ENCODE measurements at places on chromosomes 7 and 10. TPM values are rescaled to one million over a fixed set of nuclear protein-coding genes. Genes with fewer than 3 reads are reported as not detected.

GRCh38 chr7:107922886-107923285 lies 31.9 kb downstream of the DLD start:
- no peak for DNase-seq

DNA sequence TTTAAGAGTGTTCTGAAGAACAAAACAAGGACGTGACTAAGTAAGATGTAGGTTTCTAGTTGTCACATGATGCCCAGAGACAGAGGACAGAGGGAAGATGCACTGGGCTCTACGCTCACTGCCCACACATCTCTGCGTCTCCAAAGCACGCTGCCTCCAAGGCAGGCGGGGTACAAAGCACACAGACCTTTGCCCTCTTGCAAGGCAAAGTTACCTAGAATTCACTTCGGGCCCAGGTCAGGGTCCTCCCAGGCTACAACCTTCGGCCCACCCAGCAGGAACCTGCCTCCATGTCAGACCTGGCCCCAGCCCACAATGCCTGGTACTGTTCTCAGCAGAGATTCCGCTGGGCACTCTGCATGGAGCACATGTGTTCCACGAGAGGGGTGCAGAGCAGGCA lies 26.5 kb downstream of the GRB10 start:
- DNase-seq = no peak

DNA sequence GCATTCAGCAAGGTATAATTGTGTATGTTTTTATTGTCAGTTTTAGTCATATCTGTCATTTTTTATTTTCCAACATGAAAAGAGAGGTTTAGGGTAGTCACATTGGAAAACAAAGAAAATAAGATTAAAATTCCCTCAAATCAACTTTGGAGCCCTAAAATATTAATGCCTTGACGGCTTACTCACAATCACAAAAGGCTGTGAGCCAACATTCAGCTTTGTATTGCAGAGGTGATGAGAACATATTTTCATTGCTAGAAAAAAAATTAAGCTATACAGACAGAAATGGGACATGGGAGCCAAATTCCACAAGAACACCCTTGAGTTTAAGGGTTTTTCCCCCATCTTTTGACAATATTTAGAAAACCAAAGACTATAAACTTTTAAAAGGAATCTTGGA lies 30.2 kb downstream of the CALD1 start:
- DNase-seq = no peak

DNA sequence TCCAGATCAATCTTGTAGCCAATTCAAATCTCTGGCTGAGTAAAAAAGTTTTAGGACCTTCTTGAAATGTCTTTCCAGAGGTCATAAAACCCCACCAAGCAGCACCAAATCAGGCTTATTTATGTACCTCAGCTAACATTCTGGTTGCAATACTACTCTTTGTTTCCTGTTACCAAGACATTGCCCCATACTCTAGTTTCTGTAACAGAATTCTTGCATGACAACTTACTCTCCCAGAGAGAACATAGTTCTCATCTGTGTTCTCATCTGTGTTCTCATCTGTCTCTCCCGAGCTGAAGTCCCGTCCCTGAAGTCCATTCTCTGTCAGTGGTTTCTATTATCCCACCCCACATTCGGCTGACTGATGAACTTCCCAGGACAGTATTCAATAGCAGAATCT lies 1285.1 kb downstream of the XPNPEP1 start:
- DNase-seq = no peak

DNA sequence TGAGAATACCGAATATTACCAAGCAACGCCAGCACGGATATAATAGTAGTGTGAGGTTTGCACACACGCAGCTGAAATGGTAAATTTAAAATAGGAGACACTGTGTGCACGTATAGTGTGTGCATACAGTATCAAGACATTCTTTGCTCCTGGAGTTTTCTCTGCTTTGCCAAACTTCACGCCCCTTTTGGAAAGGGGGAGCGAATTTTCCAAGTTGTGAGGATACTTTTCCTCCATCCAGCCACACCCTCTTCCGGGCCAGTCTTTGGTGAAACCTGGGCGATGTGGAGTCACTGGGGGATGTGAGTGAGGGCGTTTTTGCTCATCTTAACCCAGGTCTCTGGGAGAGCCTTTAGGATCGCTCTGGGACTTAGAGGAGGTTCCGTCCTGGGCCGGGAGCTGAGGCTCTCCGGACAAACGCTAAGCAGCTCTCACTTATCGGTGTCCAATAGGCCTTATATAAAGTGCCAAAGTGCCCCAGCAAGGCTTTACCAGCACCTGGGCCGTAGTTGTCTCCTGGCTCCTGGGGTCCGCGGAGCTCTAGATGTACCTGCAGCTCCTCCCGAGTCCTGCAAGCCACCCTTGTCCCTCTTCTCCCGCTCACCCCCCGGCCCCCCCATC lies 160.0 kb upstream of the MKI67 start:
- no peak for DNase-seq

GRCh38 chr7:72278550-72278949 lies 133.6 kb downstream of the CALN1 start:
- DNase-seq = no peak

DNA sequence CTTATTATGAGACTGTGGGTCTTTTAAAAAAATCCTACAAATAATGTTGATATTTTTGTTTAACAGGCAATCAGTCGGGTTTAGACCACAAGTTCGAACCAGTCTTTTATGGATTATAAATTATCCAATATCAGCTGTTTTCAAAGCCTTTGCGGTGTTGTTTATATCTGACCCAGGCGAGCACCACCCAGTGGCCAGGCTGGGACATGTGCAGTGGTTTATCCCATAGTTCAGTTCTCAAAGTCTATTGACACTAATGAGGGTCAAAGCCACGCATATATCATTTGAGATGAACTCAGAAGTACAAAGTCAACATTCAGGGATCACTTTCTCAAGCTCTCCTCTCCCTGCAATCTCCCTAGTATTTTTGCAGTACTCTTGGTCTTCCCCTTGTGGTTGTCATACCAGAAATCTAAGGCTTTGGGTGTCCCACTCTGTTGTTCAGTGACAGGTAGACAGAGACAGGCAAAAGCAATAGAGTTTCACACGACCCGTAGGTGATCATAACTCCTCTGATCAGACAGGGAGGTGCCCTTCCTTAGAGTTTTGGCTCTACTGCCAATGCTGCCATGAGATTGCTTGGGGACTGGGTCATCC lies 117.4 kb upstream of the POM121L12 start:
- DNase-seq = no peak

GRCh38 chr7:127600885-127601284 lies 7.3 kb downstream of the FSCN3 start:
- DNase-seq = no peak

DNA sequence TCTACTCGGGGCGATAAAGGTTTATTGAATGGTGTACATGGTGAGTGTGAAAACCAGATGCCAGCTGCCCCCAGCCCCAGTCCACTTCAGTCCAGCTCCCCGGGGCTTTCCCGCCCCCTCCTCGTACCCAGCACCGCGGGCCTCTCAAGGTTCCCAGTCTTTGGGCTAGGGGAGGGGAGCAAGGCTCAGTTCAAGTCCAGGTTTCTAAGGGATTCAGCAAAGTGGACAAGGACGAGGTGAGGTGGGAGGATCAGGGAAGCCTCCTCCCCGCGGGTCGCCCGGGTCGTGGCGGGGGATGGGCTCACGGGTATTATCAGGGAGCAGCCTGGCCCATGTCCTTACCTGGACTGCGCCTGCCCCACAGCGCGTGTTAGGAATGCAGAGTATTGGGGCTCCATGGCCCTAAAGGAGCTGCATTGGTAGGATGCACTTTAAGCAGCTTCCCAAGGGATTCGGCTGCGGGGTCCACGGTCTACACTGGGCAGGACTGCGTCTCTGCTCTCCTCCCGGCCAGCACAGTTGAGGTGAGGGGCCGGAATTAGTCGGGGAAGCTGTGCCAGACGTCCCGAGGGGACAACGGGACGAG lies 541 bp upstream of the PFKFB3 start:
- DNase-seq = no peak

DNA sequence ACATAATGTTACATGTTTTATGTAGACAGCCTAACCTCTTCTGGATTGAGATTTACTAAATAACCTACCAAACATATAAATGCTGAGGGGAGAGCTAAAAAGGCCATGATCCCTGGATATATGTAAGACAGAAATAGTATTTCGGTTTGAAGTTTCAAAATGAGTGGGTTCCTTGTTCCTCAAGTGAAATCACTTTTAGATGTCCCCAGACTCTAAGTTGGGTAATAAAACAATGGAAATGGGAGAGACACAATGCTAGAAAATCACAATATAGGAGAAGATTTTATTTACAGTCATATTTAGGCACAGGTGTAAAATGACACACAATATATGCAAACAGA lies 56.5 kb downstream of the SHTN1 start:
- DNase-seq = no peak

GRCh38 chr7:129055861-129056464 lies 1.1 kb upstream of the TNPO3 start:
- DNase-seq = no peak

The GPR85 gene
- total RNA-seq = 2.4 TPM

The XPNPEP1 gene
- 40.7 TPM for total RNA-seq

The ZNF33A gene
- total RNA-seq = 16.8 TPM

The GDF2 gene
- total RNA-seq = not detected

The OR6V1 gene
- total RNA-seq = not detected

Data from left cardiac atrium (tissue), 4 donors.